ENCODE measurements at places on chromosomes 11 and 22.

DNA sequence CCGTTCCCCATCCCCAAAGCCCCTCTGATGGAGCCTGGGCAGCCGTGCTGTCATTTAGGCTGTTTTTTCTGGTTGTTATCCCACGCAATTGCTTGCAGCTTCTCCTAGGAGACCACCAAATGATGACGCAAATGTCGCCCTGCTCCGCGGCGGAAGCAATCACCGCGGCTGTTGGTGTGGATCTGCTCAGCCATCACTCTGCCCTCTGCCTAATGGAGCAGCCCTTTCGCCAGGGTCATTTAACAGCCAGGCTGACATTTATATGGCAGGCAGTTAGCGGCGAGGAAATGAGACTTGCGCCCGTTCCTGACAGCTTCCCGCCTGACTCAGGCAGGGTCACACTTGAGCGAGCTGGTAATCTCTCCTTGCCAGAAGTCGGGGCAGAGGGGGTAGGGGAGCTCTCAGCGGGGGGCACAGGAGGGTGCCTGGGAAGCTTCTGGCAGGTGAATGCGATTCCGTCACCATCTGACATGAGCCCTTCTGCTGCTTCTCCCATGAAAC lies 97.9 kb upstream of the RTL6 start:
- no peak for DNase-seq

DNA sequence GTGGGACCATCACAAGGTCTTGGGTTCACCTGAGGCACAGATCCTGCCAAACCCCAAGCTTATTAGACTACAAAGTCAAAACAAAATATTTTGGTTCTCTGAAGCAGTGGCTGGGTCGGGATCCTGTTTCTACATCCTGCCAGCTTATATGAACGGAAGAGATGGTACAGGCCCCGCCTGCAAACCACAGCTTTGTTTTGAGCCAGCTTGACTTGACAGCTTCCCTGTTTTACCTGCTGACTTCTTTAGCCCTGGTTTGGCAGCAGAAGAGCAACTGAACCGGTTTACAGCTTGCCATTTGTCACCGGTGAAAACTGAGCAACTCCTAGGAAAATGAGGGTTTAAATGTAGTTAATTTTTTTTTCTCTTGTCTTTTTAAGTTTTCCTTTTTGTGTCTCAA lies 11.4 kb downstream of the PACS1 start:
- DNase-seq: no peak

DNA sequence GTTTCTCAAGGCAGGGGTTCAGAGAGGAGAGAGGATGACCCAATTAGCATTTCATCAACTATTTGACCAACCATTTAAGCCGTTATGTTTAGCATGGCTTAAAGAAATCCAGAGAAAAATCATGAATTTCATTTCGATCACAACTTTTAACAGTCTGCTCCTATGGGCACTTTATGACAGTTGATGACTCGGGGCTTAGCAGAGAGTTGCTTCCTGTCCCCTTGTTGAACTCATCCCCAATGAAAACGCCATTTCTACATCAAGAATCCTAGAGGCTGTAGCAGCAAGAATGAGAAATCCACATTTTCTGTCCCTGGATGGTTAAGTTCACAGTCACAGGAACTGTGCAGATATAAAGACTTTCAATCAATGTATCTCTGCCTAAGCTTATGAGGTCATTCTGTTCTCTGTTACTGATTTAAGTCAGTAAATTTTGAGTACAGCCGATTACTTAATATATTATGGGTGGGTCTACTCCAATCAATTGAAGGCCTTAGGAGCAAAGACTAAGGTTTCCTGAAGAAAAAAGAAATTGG lies 81.1 kb downstream of the BDNF start:
- no peak for DNase-seq

DNA sequence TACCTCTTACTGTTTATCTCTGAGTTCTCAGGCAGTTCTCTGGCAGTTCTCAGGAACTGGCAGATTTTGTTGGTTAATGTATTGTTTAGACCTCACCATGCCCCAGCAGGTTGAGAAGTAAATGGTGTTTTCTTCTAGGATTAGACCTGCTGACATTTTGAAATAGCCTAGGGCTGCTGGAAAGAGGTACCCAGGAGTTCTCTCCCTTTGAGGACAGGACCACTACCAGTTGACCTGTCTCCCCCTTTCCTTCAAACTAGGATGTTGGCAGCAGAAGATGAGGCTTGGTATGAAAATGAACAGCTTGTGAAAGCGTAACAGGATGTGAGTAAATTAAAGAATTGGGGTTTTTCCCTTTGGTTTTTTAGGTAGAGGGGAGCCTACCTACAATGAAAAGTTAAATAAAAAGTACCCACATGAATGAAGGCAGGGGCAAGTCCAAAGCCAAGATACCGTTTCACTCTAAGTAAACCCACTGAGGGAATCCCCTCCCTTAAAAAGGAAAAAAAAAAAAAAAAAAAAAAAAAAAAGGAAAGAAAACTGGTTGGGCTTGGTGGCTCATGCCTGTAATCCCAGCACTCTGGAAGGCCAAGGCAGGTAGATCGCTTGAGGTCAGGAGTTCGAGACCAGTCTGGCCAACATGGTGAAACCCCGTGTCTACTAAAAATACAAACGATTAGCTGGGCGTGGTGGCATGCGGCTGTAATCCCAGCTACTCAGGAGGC lies 96.2 kb downstream of the PDHX start:
- no peak for DNase-seq

- DNase-seq: no peak
These were observed 43.7 kb downstream of the WNT11 start for GRCh38 chr11:76162336-76163288.

DNA sequence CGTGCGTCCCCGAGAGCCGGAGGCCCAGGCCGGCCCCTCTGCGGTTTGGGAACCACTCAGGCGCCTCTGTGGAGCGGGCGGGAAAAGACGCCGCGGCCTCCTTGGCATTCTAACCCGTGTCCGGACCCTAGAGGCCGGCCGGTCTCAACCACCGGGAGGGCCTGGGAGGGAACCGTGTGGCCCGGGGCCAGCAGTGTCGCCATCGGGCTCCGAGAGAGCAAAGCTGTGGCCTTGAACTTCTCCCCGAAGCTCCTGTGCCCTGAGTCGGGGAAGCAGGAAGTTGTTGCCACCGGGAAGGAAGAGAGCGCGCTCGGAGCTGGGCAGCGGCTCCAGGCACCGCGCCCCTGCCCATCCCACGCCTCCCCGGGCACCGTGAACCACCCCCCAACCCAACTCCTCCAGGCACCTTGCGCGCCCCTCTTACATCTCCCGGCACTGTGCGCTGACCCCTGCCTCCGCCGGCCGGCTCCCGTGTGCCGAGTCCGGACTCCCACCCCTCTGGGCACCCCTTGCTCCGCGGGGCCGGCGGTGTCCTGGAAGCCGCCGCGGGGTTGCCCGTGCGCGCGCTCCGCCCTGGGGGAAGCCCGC lies 80.0 kb upstream of the PPARA start:
- no peak for DNase-seq

GRCh38 chr22:41447435-41448188 lies 1.0 kb upstream of the TOB2 start:
- peak; percentile 79 for DNase-seq

DNA sequence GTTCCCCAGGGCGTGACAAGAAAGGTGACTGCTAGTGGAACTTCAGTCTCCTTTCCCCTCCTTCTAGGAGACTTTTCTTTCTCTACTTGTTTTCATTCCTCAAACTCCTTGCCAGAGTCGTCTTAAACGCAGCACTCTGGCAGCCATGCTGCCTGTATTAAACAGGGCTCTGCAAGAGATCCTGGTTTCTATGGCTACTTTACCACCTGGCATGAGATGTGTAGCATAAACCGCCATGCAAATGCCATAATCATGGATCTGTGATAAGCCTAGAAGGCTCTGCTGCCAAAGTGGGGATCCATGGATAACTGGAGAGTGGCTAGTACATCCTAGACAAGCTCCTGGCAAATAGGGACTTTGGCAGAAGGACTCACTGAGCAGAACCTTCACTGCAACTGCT lies 321.1 kb downstream of the CADM1 start:
- DNase-seq: no peak

GRCh38 chr22:32708830-32709229 lies 92.7 kb upstream of the TIMP3 start:
- DNase-seq: no peak

DNA sequence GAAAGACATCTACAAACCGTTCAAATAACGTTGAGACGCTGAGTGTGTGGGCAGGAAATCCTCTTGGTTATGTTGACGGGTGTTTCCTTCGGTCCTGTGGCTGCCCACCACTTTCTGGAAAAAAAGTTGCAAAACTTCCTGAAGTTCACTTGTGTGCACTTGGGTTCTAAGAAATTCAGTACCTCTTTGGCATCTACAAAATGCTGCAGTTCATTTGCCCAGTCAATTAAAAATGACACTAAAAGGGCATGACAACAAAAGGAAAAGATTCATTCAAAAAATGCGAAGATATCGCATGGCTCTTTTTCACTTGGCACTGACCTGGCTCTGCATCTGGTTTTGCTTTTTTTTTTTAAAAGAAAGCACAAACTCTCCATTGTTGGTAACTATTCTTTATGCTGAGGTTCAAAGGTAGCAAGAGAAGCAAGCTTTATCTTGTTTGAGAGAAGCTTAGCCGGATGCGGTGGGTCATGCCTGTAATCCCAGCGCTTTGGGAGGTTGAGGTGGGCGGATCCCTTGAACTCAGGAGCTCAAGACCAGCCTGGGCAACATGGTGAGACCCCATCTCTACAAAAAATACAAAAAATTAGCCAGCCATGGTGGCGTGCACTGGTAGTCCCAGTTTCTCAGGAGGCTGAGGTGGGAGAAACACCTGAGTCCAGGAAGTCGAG lies 10.6 kb upstream of the XBP1 start:
- DNase-seq: no peak

GRCh38 chr11:76669901-76670484 lies 554 bp downstream of the LRRC32 start:
- DNase-seq: no peak

- no peak for DNase-seq
These were observed 226.3 kb upstream of the RAG2 start for GRCh38 chr11:36824349-36824748.

GRCh38 chr11:86403458-86403857 lies 28.8 kb downstream of the CCDC81 start:
- DNase-seq: no peak

DNA sequence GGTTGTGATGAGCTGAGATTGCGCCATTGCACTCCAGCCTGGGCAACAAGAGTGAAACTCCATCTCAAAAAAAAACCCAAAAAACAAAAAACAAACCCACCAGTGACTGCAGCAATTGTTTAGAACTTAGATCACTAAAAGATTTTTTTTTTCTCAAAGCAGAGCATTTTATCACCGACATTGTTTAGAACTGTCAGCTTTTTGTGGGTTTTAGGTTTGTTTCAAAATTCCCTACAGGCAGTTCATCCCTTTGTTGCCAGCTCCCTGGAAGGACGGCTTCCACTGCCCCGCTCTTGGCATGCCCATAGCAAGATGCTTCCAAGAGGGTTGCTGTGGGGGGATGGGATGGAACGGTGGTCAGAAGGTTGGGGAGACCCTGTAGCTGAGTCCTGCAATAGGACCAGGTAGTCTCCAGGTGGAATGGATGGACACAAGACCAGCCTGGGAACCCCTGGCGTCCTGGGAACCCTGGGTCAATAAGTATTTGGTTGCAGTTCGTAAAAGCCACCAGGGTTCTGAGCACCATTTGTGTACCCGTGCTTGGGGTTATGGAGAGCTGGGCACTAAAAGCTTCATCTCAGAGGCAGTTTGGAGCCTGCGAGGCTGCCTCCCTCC lies 46.7 kb downstream of the TSPAN18 start:
- no peak for DNase-seq

DNA sequence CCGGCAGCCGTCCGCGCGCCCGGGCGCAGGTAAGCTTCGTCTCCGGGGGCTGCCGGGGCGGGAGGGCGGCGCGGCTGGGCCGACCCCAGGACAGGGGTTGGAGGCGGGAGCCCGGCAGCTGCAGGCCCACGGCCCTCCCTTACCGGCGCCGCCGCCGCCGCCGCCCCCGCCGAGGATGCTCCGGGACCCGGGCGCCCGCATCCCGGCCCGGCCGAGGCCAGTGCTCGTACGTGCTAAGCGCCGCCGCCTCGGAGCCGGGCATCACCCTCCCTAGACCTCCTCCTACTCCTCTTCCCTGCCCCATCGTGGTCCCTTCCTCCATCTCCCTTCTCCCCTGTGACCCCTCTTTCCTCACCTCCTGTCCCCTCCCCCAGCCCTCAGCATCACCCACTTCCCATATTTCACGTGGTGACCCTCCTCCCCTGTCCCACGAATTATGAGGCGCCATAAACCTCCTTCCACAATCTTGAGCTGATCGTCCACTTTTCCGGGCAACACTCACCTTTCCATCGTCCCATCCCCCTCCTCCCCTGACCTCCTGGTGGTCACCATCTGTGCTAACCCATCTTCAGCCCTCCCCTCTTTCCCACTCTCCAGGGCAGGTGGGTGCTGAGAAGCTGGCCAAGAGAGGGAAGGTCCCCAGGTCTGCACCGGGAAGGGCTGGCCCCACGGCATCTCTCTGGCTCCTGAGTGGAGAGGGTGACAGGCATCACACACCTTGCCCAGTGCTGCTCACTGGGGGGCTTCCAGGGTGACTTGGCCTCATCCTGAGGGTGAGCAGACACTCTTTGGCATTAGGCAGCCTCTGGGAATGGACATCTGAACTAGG lies 612 bp downstream of the ASPHD2 start:
- DNase-seq: no peak

DNA sequence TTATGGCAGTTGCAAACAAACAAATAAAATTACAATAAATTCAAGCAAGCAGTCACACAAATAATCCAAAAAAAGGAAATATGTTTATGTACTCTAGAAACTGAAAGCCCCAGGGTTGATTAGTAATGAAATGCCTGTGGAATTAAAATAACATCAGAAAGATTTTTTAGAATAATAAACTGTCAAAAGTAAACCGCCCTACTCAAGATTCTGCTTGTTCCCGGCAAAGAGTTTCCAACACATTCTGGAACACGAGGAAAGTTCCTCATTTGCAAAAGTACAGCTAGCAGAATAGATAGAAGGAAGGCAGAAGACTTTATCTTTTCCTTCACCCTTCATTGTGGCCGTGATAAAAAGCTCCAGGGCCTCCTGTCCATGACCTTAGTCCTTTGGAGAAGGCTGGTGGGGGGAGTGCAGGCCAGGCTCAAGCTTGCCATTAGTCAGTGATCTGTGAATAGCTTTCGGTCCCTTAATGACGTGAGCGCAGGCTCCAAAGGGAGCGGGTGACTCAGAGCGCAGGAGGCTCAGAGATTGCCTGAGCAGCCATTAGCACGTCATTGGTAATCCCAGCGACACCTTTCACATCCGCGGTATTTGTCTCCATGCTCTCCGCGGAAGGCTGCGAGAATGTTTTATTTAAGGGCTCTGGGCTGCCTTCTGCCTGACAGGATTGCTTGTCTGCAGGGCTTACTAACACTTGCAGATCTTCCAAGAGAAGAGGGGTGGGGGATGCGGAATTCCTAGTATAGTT lies 458.3 kb downstream of the METTL15 start:
- peak; percentile 8 for DNase-seq
